Myocyte (in vitro differentiated cells): ENCODE measurements at places on chromosomes 5 and 9. TPM values are rescaled to one million over a fixed set of nuclear protein-coding genes. Genes with fewer than 3 reads are reported as not detected.

DNA sequence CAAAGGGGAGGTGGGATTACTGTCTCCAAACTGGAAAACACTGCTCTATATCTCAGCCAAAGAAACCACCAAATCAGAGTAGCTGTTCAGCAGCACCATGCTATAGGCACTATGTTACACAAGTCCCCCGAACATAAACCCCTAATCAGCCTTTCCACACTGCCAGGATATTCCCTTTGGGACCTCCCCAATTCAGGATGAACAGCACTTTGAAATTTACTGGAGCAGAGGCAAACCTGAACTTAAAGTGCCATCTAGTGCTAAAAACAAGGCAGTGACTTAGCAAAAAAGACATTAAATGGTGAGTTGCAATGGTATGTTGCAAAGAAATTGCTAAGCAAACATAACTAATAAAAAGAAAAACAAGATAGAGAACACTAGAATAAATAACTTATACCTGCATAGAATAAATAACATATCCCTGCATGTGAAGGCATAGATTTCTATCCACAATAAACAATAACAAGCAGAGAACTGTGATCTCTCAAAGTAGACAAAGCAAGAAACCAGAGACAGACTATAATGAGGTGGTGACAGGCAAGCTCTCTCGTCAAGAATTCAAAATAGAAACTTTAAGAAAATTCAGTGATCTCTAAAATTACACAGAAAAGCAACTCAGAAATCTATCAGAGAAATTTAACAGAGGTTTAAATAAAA, 584.4 kb upstream of the ACO1 start:
- DNase-seq, result peak; percentile 75

DNA sequence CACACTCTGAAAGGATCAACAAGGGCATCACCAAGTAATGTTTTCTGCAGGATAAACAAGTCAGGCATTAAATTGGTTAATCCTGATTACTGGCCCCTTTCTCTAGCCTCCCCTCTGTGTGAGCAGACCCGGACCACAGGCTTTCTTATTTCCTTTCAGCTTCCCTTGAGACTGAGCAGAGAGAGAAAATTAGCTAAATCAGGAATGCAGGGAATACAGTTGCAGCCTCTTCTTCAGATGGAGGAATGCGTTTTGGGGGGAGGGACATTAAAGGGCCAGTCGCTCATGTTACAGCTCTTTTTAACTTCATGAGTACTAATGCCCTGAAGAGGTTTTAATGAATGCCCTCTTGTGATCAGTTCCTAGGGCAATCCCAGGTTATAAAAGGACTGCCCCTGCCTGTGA, 19.8 kb downstream of the PCDHAC2 start:
- no peak for DNase-seq

DNA sequence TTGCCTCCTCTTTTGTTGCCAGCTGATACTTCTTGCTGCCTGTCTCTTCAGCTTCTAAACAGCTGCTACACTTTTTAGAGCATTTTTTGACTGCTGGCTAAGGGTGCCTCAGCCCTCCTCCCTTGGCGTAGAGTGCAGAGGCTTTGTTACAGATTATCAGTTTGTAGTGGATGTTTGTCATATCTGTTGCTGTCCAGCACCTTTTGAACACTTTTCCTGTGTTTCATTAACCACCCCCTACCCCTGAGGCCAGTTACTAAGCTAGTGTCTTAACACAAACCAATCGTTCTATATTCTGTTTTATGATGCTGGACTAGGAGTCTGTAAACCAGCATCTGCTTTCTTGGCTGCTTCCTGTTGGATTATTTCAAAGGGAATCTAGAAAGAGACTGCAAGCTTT, 441.5 kb downstream of the DNAH5 start:
- peak; percentile 34 for DNase-seq

PLPPR1 gene
- total RNA-seq, result 0.31 and 1.2 TPM in 2 replicates

DNA sequence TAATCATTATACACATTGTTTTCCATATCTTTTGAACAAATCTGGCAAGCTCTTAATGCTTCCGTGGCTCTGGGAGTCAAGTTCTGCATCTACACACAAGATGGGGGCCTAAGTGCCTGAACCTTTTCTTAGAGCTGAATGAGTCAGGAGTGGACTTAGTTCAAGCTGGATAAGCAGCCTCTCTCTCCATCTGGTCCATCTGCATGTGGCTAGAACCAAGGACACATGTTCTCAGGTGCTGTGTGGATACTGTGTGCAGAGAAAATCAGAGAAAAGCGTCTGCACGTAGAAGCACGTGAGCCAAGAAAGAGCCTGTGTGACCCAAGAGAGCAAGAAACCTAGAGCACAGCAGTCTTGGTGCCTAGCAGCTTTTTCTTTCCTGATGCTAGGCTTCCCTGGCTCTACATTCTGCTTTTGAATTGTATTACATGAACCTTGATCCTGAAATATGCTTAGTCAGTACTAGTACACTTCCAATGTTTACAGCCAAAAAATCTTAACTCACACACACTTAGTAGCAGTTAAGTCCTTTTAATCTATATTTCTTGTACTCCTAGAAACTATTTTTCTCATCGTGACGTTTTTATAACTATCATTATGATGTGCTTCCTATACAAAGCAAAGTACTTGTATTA, 1798.9 kb downstream of the MAT2B start:
- no peak for DNase-seq

- peak; percentile 57 for DNase-seq
Measured at GRCh38 chr9:131951905-131952304, 127.8 kb downstream of the MED27 start.

DNA sequence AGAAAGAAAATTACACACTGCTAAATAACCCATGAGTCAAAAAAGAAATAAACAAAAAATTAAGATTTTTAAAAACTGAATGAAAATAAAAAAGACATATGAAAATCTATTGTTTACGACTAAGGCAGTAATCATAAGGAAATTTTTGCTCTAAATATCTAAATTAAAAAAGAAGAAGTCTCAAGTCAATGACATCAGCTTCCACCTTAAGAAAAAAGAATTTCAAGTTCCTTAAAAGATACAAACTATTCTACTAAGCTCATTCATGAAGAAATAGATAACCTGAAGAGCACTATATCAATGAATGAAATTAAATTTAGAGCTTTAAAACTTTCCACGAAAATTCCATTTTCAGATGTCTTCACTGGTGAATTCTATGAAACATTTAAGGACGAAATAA, 15.7 kb upstream of the STARD4 start:
- DNase-seq, result no peak

DNA sequence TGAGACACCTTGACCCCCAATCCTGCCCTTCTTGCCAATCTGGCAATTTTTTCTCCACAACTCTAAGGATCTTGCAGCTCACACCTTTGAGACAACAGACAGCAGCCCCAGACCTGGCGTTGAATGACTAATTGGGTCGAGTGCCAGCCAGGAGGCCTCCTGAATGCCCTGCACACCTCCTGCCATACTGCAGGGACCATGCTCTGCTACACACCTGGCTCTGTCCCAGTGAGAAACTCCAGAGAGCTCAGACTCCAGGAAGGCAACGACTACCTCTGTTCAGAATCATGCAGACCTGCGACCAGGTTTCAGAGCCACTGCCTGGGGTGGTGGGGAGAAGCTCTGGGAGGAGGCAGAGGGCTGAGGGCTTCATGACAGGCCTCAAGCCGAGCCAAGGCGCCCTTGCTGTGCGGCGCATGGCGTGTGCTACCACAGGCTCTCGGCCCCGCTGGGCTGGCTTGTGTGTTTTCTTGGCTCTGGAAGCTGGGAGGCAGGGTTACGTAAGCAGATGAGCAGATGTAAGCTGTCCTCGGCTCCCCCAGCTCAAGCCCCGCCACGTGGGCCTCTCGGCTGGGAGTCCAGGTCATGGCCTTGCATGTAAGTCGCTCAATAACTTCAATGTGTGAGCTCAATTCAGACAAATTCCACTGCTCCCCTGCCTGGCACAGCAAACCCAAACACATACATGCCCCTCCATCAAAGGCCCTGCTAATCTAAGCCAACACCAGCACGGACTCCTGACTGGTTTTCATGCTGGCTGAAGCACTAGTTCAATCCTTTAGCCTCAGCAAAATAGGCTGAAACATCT, 27.5 kb downstream of the B4GALT1 start:
- peak; percentile 72 for DNase-seq

- DNase-seq, result peak; percentile 26
Measured at GRCh38 chr5:138981586-138981985, 106.5 kb upstream of the LRRTM2 start.

GRCh38 chr9:108546215-108546614, 309.6 kb downstream of the ACTL7B start:
- DNase-seq, result no peak

GRCh38 chr5:161846746-161847145, 1.2 kb upstream of the GABRA1 start:
- DNase-seq, result peak; percentile 7

C8G gene
- total RNA-seq, result 0.88 TPM in 1 of 2 replicates, not detected in the other
